DND-41 (cell line): ENCODE measurements at places on chromosomes 16 and 17.

GRCh38 chr17:2057760-2058585, 3.1 kb downstream of the HIC1 start:
- DNase-seq, result no peak
- peaks cover 18% of the 10 kb centered on the region for H3K36me3 ChIP-seq
- H3K4me3 ChIP-seq, result no peak overlapping the region
- peaks cover 33% of the 10 kb centered on the region for H3K4me1 ChIP-seq
- peaks cover 25% of the 10 kb centered on the region for H3K27me3 ChIP-seq
- H3K27ac ChIP-seq, result no peak overlapping the region

- no peaks in the 10 kb centered on the region for H3K4me1 ChIP-seq
- H3K4me3 ChIP-seq, result no peak overlapping the region
- no peaks in the 10 kb centered on the region for H3K36me3 ChIP-seq
- peaks cover 4% of the 10 kb centered on the region for H3K27me3 ChIP-seq
- H3K27ac ChIP-seq, result no peak overlapping the region
Observed at GRCh38 chr17:64426596-64426995, 22.3 kb upstream of the MILR1 start.

- H3K27ac ChIP-seq, result no peak overlapping the region
- peaks cover 31% of the 10 kb centered on the region for H3K4me1 ChIP-seq
- peak overlapping the region; percentile 61 for H3K4me3 ChIP-seq
- DNase-seq, result no peak
- no peaks in the 10 kb centered on the region for H3K36me3 ChIP-seq
- H3K27me3 ChIP-seq, result peaks cover 30% of the 10 kb centered on the region
Observed at GRCh38 chr16:11586378-11586855, 302 bp downstream of the LITAF start.

GRCh38 chr16:72891291-72892227, 156.4 kb downstream of the ZFHX3 start:
- no peaks in the 10 kb centered on the region for H3K27me3 ChIP-seq
- peaks cover 12% of the 10 kb centered on the region for H3K36me3 ChIP-seq
- H3K27ac ChIP-seq, result no peak overlapping the region
- DNase-seq, result no peak
- H3K4me1 ChIP-seq, result no peaks in the 10 kb centered on the region
- no peak overlapping the region for H3K4me3 ChIP-seq

- peak overlapping the region; percentile 13; the same call in 1 of the 2 replicates for H3K27ac ChIP-seq
- peaks cover 70% of the 10 kb centered on the region for H3K36me3 ChIP-seq
Observed at GRCh38 chr17:81867991-81868673, 3.0 kb downstream of the ARHGDIA start.

DNA sequence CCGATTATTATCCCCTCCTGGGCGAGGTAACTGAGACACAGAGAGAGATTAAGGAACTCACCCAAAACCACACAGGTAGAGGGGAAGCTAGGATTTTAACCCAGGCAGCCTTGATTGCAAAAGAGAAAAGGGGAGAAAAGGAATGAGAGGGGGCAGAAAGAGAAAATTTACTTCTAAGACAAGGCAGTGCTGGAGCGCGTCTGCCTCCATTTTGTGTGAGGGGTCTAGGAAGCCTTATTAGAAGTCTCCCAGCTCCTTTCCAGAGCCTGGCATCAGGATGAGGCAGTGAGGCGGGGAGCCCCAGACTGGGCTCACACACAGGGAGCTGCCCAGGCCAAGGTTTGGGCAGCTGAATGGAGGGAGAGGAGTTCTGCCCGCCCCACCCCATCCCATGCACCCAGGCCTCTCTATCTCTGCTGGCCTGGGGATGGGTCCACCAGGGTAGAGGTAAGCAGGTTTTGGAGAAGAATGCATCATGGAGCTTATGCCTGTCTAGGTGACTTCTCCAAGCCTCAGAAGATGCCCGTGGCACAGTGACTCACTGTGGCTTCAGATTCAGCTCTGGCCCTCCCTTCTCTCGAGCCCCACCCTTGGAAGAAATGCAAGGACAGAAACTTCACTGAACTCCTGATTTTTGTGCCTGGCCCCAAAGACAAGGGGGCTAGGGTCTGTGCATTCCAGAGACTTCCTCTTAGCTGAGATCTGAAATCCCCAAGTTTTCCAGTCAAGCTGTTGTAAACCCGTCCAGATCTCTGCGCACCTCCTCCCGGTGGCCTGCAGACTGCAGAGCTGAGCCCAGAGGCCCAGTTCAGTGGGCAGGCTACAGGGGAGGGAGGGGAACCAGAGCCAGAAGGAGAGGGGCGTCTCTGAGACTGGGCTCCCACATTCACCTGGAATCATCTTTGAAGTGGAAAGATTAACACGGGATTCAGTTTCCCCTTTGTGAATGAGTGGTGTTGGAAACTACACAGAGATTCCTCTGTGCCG, 95.1 kb upstream of the CDH5 start:
- H3K27ac ChIP-seq, result no peak overlapping the region
- no peak overlapping the region for H3K4me3 ChIP-seq
- H3K4me1 ChIP-seq, result peaks cover 6% of the 10 kb centered on the region
- DNase-seq, result no peak

DNA sequence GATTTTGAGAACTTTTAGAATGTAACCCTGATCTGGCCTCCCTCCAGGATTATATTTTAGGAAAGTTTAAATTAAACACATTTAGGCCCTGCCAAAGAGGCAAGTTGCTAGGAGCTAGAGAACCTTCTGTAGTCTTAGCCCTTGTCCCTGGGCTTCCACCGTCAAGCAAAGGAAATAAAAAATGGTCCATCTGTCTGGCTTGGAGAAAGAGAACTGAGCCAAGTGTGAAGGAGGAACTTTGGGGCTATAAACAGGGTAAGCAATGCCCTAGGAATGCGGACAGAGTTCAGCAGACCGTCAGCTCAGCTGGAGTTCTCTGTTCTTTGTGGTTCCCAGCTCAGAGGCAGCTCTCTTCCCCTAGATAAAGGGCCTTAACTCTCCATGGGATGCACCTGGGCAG, 29.6 kb downstream of the RCVRN start:
- H3K27ac ChIP-seq, result no peak overlapping the region
- peaks cover 14% of the 10 kb centered on the region for H3K27me3 ChIP-seq
- no peaks in the 10 kb centered on the region for H3K4me1 ChIP-seq
- no peak overlapping the region for H3K4me3 ChIP-seq

DNA sequence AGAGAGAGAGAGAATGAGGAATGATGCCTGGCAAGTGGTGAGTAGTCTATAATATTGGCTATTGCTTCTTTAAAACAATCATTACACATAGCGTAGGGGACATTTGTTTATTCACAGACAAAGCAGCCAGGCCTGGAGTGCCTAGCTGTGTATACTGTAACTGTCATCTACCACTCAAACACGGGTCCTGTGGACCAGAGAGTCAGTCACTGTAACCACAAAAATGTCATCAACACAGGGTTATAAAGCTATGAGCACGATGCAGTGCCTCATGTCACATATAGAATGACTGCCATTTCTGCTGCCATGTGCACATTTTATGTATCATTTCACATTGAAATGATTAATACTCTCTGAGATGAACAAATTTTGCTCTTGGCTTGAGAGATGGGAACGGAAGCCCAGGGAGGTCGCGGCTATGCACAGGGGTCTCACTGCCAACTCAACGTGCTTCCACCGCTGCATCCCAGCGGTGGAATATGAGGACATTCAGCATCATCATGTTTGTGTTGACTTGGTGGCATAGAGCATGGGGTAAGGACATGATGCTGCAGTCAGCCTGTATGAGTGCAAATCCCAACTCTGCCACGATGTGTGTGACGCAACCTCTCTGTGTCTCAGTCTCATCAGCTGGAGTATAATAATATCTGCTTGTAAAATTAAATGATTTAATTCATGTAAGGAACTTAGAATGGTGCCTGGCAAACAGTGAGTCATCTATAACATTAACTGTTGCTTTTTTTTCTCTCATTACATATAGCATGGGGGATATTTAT, 3.3 kb downstream of the MT1H start:
- no peaks in the 10 kb centered on the region for H3K36me3 ChIP-seq
- H3K4me1 ChIP-seq, result peaks cover 2% of the 10 kb centered on the region; the same call in 1 of the 2 replicates
- no peak for DNase-seq
- no peak overlapping the region for H3K4me3 ChIP-seq
- no peak overlapping the region for H3K27ac ChIP-seq

DNA sequence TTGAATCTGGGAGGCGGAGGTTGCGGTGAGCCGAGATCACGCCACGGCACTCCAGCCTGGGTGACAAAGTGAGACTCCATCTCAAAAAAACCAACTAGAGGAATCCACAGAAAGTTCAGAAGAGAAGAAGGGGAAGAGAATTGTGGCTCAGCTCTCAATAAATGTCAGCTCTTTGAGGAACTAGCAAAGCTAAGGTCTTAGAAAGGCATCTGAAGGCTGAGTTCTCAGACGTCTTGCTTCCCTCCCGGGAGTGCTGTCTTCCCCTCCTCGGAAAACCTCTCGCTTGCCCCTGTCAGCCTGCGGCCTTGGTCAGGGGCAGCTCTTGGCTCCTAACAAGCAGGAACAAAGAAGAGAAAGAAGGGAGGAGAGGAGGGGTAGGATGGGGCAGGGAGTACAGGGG, 5.3 kb downstream of the SHPK start:
- no peak for DNase-seq
- H3K4me3 ChIP-seq, result no peak overlapping the region
- H3K36me3 ChIP-seq, result peaks cover 44% of the 10 kb centered on the region
- no peaks in the 10 kb centered on the region for H3K27me3 ChIP-seq
- peaks cover 21% of the 10 kb centered on the region for H3K4me1 ChIP-seq

GRCh38 chr16:16176328-16176727, 47.0 kb downstream of the ABCC6 start:
- no peak for DNase-seq
- no peak overlapping the region for H3K27ac ChIP-seq
- no peaks in the 10 kb centered on the region for H3K27me3 ChIP-seq

GRCh38 chr16:30491744-30492308, 19.3 kb downstream of the ITGAL start:
- no peaks in the 10 kb centered on the region for H3K27me3 ChIP-seq
- 0 out of 2 replicates have a peak overlapping the region, but pooled peaks have one; percentile 41 for H3K27ac ChIP-seq
- H3K4me1 ChIP-seq, result no peaks in the 10 kb centered on the region
- DNase-seq, result peak; percentile 26

- H3K27me3 ChIP-seq, result no peaks in the 10 kb centered on the region
- DNase-seq, result no peak
- H3K4me1 ChIP-seq, result peaks cover 14% of the 10 kb centered on the region
- no peaks in the 10 kb centered on the region for H3K36me3 ChIP-seq
Observed at GRCh38 chr17:45380991-45381390, 51.7 kb downstream of the ARHGAP27 start.

DNA sequence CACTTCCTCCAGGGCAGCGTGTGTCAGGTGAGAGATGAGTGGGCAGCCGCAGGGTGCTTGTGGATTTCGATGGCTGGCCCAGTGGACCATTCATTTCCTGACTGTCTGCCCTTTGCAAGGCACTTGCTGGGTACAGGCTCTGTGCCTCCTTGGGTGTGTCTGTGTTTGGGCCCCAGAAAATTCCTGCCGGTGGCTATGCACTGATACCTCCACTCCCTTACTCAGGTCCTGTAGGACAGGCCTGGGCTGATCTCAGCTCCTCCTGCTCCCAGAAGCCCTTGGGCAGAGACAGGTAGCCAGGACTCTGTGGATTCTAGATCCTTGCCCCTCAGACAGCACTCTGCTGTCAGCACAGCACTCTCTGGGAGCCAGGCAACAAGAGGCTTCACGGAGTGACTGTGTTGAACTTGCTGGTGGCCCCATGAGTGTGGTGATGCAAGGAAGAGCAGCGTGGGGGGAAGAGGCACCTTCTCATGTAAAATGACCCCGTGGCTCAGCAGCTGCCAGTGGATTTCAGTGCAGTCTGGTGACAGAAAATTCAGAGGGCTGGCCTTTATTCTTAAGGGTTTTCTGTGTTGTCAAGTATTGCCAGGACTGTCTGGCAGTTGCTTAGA, 29.0 kb downstream of the PGS1 start:
- H3K27me3 ChIP-seq, result no peaks in the 10 kb centered on the region
- no peaks in the 10 kb centered on the region for H3K4me1 ChIP-seq
- H3K4me3 ChIP-seq, result no peak overlapping the region
- H3K27ac ChIP-seq, result no peak overlapping the region

- no peak overlapping the region for H3K4me3 ChIP-seq
- H3K4me1 ChIP-seq, result no peaks in the 10 kb centered on the region
- DNase-seq, result no peak
- H3K36me3 ChIP-seq, result no peaks in the 10 kb centered on the region
- H3K27me3 ChIP-seq, result no peaks in the 10 kb centered on the region
Observed at GRCh38 chr17:70144260-70144846, 25.0 kb upstream of the KCNJ2 start.

- H3K27ac ChIP-seq, result no peak overlapping the region
- no peaks in the 10 kb centered on the region for H3K36me3 ChIP-seq
- H3K27me3 ChIP-seq, result no peaks in the 10 kb centered on the region
Observed at GRCh38 chr17:19718613-19719354, 2.4 kb upstream of the SLC47A2 start.

- DNase-seq, result no peak
- no peaks in the 10 kb centered on the region for H3K36me3 ChIP-seq
- H3K4me1 ChIP-seq, result no peaks in the 10 kb centered on the region
- no peaks in the 10 kb centered on the region for H3K27me3 ChIP-seq
- no peak overlapping the region for H3K27ac ChIP-seq
Observed at GRCh38 chr16:7548796-7549318, 216.2 kb downstream of the RBFOX1 start.

- no peaks in the 10 kb centered on the region for H3K27me3 ChIP-seq
- H3K4me3 ChIP-seq, result peak overlapping the region; percentile 84
- no peaks in the 10 kb centered on the region; the same call in 1 of the 2 replicates for H3K36me3 ChIP-seq
- peak; percentile 27 for DNase-seq
- peaks cover 56% of the 10 kb centered on the region for H3K4me1 ChIP-seq
Observed at GRCh38 chr17:60390925-60391470, 935 bp downstream of the USP32 start.

DNA sequence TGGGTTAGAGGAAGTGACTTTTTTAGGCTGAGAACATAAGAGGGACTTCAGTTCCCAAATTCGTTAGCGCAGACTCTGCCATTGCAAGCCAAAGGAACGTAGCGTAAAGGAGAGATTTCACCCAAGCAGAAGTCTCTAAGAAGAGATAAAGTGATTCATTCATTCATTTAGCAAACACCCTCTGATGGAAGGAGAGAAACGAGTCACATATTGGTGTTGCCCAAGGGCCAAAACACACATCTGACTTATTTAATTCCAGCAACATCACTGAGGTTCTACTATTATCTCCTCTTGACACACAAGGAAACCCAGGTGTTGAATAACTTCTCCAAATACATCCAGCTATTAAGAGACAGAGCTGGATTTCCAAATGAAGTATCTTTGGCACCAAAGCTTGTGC, 85.7 kb upstream of the CACNG3 start:
- H3K4me1 ChIP-seq, result no peaks in the 10 kb centered on the region
- peaks cover 41% of the 10 kb centered on the region for H3K36me3 ChIP-seq
- no peak overlapping the region for H3K27ac ChIP-seq
- H3K4me3 ChIP-seq, result no peak overlapping the region

DNA sequence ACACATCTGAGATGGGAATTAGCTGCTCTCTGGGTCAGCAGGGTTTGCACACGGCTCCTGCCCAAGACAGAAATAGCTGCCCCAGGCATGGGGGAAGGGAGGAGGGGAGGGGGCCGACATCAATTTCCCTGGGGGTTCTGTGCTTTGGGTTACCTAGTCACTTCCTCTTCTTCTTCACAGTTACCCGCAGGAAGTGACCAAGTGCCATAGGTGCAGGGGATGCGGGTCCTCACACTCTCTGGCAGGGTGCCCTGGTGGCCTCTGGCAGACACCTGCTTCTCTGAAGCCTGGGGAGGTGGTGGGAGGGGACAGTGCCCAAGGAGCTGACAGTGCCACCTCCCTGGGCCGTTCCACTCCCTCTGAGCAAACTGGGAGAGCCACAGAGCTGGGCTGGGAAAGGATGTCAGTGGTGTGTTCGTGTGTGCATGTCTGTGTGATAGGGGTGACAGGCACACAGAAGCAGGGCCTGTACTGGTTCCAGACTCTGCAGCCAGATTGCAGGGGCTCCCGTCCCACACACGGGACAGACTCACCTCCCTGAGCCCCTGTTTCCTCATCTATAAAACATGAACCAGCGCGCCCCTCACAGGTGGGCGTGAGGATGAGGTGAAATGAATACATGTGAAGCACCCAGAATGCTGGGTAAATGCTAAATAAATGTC, 18.2 kb downstream of the SCN4A start:
- no peaks in the 10 kb centered on the region for H3K27me3 ChIP-seq
- no peak overlapping the region for H3K4me3 ChIP-seq
- peak; percentile 76 for DNase-seq
- H3K4me1 ChIP-seq, result peaks cover 19% of the 10 kb centered on the region
- no peaks in the 10 kb centered on the region for H3K36me3 ChIP-seq
- peak overlapping the region; percentile 45 for H3K27ac ChIP-seq
